Cortex of kidney (tissue), 1 donor: ENCODE measurements at places on chromosomes 3 and 15.

DNA sequence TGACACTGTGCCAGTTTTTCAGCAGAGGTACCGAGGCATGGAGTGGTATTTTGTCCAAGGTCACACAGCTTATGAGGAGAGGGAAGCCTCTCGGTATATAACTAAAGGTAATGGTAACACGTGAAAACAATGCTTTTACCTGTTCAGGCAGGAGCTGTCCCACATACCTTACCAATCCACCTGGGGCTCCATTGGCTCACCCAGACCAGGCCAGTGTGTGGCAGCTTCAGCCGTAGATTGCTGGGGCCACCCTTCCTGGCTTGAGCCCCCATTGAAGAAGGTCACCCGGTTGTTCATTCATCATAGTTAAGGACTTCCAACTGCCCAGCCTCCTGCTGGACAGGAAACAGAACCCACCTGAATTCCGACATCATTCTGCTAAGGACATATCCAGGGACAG is 9.2 kb upstream of the RPP14 start:
- DNase-seq = no peak

GRCh38 chr15:28936081-28936480 is 50.3 kb downstream of the APBA2 start:
- no peak for DNase-seq

- DNase-seq = no peak
Measured at GRCh38 chr3:24006-24405, 172.6 kb upstream of the CHL1 start.

GRCh38 chr3:53583161-53583690 is 88.8 kb downstream of the CACNA1D start:
- no peak for DNase-seq

- no peak for DNase-seq
Measured at GRCh38 chr3:159260049-159260662, 458.3 kb downstream of the MFSD1 start.

GRCh38 chr3:197302696-197303341 is 4.4 kb upstream of the DLG1 start:
- DNase-seq = no peak

DNA sequence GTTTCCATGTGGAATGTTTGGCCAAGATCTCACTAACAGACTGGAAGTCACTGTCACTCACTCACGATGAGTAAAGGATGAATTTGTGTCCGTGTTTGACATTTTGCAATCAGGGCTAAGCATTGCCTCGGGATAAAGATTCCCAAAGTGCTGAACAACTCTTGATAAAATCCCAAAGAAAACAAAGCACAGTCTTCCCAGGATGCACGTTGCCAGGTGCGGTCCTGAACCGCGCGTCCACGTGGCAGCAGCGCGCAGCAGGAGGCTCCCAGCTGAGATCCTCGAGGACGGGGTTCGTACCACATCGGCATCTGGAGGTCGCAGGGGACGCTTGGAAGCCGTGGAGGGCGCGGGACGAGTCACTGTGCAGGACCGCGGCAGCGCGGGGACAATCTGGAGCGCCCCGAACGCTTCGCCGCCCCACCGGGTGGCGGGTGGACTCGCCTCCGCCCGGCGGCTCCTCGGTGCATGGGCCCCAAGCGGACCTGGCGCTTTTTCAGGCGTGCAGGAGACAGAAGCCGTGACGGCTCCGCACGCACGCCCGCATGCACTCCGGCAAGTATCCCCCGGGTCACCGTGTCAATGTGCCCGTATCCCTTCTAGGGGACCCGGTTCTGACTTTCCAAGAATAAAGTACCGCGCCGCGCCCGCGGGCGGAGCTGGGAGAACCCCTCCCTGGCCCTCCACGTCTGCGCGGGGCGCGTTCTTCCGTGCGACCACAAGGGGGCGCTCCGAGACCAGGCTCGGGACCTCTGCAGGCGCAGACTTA is 17.7 kb downstream of the CPN2 start:
- DNase-seq = no peak

DNA sequence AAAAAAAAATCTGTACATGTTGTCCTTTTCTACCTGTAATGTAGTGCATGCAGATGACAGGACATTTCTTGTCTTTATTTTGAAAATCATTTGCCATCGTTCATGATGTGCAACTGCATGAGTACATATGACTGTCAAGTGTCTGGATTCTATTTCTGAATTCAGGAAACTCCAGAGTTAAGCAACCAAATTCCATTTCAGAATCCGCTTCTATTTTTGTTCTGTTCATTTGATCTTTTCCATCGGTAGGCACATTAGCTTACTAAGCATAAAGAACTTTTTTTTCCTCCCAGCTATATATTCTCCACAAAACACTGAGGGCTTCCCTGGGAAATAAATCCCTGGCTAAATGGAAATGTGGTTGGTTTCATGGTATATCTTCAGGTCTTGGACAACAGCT is 365.6 kb downstream of the PTPRG start:
- no peak for DNase-seq

GRCh38 chr3:22608093-22608492 is 595.0 kb upstream of the UBE2E2 start:
- DNase-seq = no peak

DNA sequence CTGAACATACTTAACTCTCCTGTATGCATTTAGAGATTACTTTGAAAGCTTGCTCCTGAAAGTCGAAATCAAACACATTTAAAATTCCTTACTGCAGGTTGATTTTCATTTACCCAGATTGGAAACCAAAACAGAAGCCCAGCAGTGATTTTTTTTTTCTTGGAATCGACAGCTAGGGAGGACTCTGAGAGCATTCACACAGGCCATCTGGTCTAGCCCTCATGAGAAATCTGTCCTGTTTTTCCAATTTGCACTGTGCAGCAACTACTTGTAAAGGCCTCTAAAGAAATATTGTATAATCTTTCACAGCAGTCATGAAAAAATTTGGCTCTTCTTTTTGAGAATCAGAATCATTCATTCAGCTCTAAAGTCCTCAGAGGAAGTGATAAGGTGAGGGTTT is 179.2 kb downstream of the KCNAB1 start:
- DNase-seq = no peak

- DNase-seq = no peak
Measured at GRCh38 chr3:16251316-16252085, 13.2 kb downstream of the DPH3 start.

GRCh38 chr3:64856977-64857516 is 169.2 kb upstream of the ADAMTS9 start:
- no peak for DNase-seq

- no peak for DNase-seq
Measured at GRCh38 chr3:58824285-58824684, 157.7 kb upstream of the FAM3D start.

GRCh38 chr15:40070608-40071218 is 31.7 kb upstream of the SRP14 start:
- no peak for DNase-seq

GRCh38 chr3:129942296-129942695 is 32.2 kb upstream of the TRH start:
- no peak for DNase-seq

DNA sequence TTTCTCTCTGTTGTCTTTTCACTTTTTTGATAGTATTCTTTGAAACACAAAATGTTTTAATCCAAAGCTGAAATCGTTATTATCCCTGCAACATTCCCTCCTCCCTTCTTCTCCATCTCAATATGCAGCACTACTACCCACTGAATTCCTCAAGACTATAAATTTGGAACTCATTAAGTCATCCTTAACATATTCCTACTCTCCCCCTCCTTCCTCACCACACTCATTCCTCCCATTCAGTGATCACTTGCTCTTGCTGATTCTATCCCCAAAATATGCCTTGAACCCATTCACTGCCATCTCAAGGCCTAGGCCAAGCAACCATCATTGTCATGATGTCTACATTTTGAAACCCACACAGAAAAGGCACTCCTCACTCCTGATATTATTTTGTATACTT is 2.4 kb upstream of the PIK3R4 start:
- no peak for DNase-seq

DNA sequence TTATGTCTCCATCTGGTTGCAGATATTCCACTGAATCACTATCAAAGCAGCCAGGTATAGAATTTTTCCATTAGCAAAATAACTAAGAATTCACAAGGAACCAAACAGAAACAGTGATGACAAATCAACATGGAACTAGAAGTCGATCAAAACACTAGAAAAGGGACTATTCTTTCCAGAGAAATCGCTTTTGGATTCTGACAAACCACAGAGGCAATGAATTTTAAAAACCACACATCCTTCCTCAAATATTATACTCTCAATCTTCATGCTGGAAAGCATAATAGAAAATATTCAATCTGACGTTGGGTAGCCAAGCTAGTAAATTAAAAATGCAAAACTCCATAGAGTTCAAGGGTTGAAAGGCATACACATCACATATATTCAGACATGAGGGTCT is 93.2 kb upstream of the PPIB start:
- no peak for DNase-seq

- DNase-seq = no peak
Measured at GRCh38 chr15:60757831-60758570, 279.1 kb upstream of the ICE2 start.

GRCh38 chr3:10370429-10370828 is 49.5 kb upstream of the SEC13 start:
- no peak for DNase-seq

DNA sequence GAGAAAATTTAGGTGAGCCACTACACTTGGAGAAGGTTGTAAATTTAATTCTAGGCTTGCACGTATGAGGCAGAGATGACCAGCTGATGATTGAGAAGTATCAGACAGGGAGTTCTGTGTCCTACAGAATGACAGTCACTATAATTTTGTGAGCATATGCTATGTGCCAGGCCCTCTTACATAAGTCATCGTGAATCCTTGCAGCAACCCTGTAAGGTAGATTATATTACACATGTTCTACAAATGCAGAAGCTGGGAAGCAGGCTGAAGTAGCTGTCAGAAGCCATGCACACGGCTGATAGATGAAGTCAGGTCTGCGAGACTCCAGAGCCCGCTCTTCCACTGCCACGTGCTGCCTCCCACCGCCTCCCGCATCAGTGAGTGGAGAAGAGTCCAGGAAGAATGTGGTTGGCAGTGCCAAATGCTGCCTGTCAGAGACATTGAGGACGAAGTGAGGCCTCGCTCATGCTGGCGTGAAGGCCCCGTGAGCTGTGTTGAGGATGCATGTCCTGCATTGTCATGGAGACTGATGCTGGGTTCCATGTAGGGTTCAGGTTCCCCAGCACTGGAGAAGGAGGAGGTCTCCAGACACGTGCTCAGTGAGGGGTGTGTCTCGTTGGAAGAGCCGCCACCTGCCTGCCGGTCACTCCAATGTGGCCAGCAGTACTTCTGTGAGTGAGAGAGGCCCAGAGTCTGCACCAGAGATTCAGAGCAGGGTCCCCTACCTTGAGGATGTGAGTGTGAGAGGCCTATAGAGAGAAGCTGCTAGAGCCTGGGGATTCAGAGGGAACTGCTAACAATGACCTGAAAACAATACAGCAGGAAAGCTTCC is 123.3 kb upstream of the PLXNA1 start:
- no peak for DNase-seq

DNA sequence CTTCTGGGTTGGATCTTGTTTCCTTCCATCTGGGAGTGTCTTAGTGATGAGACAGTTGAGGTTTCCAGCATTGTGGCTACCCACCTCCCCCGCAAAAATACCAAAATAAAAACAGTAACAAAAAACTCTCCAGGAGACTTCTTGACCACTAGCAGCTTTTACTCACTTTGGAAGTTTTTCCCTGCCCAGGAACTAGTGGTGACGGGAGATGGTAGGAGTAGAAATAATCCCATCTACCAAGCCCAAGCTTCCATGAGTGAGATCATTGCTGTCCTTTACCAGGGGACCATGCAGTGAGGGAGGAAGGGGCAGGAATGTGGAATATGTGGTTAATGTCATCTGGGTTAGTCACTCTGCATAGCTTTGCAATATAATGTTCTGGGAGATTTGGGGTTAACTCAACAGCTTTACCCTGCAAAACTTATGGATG is 187.7 kb downstream of the ITPR1 start:
- DNase-seq = no peak

- no peak for DNase-seq
Measured at GRCh38 chr3:14369675-14370669, 32.4 kb upstream of the SLC6A6 start.

DNA sequence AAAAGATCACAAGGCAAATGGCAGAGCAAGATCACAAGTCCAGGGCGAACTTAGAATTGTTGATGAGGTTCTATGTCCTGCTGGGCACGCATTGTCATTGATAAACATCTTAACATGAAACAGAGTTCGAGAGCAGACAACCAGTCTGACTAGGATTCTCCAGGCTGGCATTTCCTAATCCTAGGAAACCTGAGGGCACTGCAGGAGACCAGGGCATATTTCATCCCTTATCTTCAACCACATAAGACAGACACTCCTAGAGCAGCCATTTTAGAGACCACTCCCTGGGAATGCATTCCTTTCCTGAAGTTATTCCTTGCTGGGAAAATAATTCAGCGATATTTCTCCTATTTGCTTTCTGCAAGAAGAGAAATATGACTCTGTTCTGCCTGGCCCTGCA is 1199.9 kb downstream of the SI start:
- DNase-seq = no peak

GRCh38 chr15:79582650-79583049 is 150.5 kb downstream of the MINAR1 start:
- DNase-seq = no peak

DNA sequence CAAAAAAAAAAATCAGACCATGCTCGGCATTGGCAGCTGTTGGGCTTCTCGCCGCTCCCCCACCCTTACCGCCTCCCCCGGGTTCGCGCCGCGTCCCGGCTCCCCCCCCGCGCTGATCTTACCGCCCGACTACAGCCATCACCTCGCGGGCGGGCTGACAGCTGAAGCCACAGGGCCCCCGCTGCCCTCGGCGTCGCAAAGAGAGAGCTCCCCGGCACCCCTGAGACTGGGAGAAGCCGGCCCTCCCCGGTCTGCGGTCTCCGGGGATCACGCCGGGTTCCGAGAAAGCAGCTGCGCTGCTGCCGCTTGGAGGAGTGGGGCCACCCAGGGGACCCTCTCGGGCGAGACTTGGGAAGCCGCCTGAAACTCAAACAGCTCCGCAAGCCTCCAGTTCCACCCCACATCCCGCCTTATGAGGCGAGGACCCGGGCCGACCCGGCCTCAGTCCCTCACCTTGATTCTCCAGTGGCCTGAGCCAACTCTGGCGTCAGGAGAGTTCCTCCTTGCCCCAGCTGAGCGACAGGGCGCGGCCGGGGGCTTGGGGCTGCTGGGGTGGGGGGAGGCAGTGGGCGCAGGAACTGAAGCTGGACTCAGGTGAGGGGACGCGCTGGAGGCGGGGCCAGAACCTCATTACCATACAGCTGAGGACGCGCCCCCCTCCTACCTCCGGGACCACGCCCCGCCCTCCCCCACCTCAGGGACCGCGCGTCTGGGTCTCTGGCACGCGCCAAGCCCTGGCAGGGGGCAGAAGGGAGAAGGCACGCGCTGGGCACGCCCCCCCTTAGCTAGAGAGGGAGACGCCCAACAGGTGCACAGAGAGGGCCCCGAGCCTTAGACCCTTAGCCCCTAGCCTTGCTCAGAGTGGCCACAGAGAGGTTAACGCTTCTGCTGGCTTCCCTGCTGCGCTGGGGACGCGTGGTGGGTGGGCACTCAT is 1.0 kb upstream of the DLL4 start:
- DNase-seq = no peak
